NCI-H1694 treated with DMSO at 0.1 percent for 48 hours (cell line): ENCODE measurements at places on chromosomes 1 and 21.
A peak's percentile ranks its signal among the peaks of the same experiment; 100 is the strongest.

DNA sequence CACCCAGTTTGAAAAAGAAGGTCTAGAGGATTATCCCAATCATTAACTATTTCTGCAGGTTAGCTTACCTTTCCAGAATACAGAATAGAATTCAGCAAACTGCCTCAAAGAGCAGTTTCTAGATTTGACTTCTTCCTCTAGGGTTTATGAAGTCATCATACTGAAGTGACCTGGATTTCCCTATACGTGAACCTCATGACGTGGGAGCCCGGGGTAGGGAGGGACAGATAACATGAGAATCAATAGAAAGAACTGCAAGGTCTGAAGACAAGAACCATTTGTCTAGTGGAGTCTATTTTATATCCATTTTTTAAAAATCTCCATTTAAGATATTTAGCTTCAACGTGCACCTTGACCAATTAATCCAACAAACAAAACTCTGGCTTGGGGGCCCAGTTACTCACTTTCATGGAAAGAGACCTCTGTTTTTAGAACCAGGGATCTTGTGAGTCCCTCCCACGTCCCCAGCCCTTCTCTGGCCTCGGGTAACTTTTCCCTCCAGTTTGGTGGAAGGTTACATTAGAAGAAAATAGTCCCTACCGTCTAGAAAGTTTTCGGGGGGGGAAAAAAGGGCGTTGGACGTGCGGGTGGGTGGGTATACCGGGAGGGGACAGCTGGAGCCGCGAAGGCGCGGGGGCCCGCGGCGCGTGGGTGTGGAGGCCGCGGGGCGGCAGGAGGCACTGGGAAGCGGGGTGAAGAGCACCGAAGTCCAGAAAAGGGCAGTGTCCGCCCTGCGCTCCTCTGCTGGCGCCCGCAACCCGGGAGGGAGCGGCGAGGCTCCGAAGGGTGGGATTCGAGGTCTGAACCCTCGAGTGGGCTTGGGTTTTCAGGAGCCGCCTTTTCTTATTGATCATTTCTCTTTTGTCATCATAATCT, 13.8 kb upstream of the POGZ start:
- no peak for DNase-seq

- DNase-seq: no peak
Observed at GRCh38 chr1:66984491-66984890, 59.7 kb downstream of the MIER1 start.

- no peak for DNase-seq
Observed at GRCh38 chr21:44571296-44571695, 2.2 kb upstream of the KRTAP10-4 start.

DNA sequence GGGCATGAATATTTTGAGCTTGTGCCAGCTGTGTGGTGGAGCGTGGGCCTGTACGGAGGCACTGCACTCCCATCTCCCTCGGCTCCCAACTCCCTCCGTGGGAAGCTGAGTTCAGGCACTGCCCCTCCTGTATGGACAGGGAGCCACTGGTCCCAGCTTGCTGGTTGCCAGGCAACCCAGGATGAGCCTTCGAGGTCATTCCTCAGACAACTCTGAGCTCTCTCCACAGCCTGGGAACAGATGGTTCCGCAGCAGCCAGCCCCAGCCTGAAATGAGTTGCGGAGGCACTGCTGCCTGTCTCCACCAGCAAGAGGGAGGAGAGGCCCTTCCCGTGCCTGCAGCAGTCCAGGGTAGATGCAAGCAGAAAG, 58.4 kb upstream of the TENT5B start:
- DNase-seq: peak; percentile 42

GRCh38 chr1:218459878-218460711, 115.0 kb downstream of the TGFB2 start:
- DNase-seq: no peak

GRCh38 chr1:75984781-75985180, 52.6 kb upstream of the ASB17 start:
- DNase-seq: no peak

DNA sequence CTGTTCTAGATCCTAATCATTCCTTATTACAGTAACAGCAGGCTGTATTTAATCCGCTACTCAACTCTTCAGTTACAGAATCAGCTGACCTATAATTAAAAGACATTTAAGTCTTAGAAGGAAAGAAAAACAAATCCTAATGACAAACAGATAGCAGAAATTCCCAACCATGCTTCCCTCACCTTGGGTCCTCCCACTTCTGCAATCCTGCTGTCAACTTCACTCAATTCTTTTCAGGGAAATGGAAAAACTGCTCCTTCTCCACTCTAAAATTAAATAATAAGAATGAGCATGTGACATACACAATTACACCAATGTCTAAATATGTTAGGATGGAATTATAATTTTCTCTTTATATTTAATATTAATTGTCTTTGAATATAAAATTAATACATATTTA, 182.6 kb upstream of the LYPLAL1 start:
- no peak for DNase-seq

DNA sequence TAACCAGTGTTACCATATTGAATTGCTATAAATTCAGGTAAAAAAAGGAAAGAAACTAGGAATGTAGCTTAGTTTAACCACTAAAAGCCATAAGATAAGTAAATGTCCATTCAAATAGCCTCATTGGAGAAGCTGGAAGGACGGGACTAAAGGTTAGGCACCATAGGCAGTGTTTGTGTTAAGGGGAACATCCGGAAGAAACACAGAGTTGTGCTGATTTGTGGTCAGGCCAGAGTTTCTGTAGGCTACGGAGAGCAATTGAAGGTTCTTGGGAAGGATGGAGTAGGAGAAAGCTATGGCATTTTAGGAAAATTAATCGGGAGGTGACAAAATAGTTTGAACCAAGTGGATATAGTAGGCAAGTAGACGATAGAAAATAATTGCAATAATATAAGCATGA, 1.3 kb upstream of the KCNJ10 start:
- no peak for DNase-seq

GRCh38 chr1:245881767-245882391, 625.2 kb downstream of the SMYD3 start:
- DNase-seq: no peak

DNA sequence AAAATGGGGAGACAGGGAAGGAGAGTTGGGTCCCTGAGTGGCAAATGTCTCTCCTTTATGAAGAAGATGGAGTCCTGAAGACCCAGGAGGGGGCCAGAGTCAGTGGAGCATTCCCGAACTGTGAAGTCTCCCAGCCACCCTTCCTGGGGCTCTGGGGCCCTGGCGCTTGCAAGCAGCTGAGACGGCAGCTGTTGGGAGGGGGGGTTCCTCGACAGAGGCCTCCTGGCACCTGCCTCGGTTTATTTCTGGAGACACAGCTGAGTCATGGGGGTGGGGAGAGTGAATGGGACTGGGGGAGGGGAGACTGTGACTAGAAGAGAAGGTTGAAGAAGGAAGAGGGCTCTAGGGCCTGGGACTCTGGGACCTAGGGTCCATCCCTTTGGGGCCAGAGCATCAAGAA, 14.0 kb downstream of the NES start:
- DNase-seq: no peak

- no peak for DNase-seq
Observed at GRCh38 chr21:16137106-16137505, 407.3 kb downstream of the USP25 start.

DNA sequence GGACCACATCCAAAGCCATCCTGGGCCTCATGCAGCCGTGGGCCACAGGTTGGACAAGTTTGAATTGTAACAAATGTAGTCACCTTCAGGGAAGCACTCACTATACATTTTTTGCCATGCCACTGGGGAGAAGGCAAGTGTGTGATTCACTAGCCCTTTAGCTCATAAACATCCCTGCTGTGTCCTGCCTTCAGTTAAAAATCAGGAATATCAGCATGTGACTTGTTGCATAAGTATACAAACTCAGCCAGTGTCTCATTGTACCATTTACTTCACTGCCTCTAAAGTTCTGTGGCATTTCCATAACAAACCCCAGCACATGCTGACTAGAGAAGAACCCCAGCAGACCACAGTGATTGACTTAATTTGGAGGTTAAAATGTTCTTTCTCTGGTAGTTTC, 142.0 kb upstream of the C1orf105 start:
- no peak for DNase-seq

DNA sequence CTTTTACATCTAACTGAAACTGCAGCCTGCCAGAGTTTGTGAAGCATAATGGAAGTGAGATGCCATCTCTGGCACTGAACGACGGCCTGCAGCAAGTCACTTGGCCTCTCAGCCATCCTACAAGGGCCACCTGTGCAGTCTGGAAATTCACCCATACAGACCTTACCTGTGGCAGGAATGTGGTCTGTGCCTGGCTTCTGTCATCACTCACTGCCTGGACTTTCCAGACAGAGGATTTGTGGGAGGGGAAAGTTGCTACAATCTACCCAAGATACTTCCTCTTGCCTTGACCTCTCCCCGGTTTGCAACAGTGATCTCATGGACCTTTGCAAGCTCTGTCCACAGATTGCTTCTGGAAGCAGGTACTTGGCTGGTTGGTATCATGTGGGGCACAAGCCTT, 58.4 kb upstream of the ATP1B1 start:
- no peak for DNase-seq

DNA sequence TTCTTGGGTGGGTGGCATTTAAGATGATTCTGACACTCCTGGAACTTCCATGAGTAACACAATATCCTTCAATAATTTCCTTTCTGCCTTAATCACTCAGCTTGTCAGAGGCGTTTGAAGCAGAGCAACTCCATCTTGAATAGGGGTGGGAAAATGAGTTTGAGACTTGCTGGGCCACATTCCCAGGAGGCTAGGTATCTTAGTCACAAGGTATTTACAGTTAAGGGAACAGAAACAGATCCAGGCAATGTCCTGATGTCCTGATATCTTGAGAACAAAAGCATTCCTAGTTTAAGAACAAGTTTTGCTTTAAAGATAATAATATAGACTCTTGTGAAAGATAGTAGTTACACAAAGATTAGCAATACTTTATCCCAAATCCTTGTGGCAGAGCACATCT, 76.6 kb upstream of the KIAA0040 start:
- no peak for DNase-seq

DNA sequence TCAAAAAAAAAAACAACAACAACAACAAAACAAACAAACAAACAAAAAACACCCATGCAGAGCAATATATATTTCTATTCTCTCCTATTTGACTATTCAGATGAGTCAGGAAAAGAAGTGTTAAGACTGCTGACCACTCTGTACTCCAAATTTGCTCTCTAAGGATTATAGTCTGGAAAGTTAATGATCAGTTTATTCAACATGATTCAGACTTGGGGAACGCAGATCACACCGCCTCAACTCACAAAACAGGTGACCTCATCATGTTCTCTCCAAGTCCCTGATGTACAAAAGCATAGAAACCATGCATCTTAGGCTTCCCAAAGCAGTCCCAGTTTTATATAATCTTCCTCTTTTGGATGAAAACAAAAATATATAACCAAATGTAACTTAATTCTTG, 51.9 kb upstream of the PRRC2C start:
- no peak for DNase-seq

DNA sequence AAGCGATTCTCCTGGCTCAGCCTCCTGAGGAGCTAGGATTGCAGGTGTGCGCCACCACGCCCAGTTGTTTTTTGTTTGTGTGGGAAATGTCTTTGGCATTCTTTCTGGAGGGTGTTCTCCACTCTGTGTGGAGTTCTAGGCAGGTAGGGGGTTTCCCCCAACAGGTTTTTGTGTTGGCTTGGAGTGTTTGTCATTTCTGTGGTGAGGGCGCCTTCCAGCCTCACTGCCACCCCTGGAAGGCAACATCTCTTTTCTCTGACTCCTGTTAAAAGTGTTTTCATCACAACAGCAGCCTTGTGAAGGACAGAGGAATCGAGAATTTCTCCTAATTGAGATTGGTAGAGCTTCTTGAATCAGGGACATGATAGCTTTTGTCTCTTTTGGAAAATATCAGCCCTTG, 69.7 kb downstream of the PRKCZ start:
- DNase-seq: no peak

DNA sequence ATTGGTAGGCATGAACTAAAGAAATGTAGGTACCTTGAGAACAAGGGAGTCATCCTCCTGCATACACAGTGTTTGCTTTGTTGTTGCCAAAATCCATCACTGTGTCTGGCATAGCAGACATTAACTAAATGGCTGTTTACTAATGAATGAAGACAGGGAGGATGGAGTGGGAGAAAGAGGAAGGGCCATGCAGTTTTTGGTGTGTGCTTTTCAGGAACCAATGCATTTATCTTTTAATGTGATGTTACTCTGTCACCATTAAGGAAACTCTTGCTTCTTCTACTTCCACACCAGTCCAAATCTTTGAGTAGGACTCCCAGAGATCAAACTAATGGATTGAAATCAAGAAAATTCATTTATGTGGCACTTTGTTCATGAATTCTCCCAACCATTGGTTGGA, 55.6 kb upstream of the DUSP10 start:
- no peak for DNase-seq

- peak; percentile 35 for DNase-seq
Observed at GRCh38 chr1:60765204-60765603, 317.2 kb upstream of the NFIA start.

DNA sequence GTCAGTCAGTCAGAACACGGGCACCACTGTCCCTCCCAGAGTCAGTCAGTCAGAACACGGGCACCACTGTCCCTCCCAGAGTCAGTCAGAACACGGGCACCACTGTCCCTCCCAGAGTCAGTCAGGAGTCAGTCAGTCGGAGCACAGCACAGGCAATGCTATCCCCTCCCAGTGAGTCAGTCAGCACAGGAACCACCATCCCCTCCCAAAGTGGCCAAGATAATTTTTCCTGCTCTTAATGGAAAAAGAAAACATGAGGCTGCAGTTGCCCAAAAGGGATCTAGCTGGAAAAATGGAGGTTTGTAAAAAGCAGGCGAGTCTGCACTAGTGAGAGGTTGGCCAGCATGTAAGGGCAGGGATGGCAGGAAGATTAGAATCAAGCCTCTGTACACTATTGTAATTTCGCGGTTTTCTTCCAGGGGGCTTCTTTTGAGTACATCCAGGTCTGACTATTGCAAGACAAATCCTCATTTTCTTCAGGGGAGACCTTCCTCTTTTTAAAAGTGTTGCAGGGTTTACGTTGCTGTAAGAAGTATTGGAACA, 213.8 kb downstream of the SIPA1L2 start:
- no peak for DNase-seq

- DNase-seq: no peak
Observed at GRCh38 chr1:55034476-55035133, 4.7 kb upstream of the PCSK9 start.

- no peak for DNase-seq
Observed at GRCh38 chr1:112599477-112599876, 19.5 kb downstream of the ST7L start.

GRCh38 chr1:2330519-2331199, 60.7 kb downstream of the MORN1 start:
- no peak for DNase-seq

DNA sequence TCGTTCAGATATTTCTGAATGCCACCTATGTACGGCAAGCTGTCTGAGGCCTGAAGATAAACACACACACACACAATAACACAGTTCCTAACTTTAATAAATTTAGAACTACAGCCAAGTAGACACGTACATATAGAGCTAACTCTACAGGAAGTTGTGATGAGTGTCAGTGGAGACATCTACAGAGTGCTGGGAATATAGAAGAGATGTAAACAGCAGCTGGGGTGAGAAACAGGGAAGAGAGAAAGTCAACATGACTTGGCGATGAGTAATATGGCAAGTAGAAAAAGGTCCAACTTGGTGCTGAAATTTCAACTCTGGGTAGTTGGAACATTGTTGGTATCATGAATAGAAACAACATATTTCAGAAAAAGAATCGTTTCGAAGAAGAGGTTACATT, 206.5 kb downstream of the ZP4 start:
- no peak for DNase-seq

- DNase-seq: no peak
Observed at GRCh38 chr21:31233711-31234110, 110.3 kb downstream of the TIAM1 start.

GRCh38 chr1:168709405-168710363, 19.3 kb downstream of the DPT start:
- no peak for DNase-seq

GRCh38 chr1:202976633-202977032, 9.6 kb upstream of the CYB5R1 start:
- DNase-seq: no peak
